ENCODE measurements at places on chromosomes 4 and X.

DNA sequence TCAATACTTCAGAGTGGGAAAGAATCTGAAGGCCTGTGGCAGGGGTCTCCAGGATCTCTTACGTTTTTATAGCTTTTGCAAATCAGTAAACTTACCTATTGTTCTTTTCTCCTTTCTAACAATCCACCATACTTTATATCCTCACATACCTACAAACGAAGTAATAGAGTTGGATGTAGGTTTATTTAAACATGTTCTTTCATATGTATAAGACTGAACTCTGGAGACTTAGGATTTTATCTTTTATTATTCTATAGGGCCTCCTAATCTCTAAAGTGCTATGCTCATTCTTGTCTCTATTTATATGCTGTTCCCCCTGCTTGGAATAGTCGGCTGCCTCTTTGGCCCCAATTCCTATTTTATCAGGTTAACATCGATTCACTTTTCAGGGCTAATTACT, 43.8 kb upstream of the NUDT6 start:
- DNase-seq: no peak

- DNase-seq: no peak
Observed at GRCh38 chr4:159248384-159249178, 145.7 kb downstream of the RAPGEF2 start.

DNA sequence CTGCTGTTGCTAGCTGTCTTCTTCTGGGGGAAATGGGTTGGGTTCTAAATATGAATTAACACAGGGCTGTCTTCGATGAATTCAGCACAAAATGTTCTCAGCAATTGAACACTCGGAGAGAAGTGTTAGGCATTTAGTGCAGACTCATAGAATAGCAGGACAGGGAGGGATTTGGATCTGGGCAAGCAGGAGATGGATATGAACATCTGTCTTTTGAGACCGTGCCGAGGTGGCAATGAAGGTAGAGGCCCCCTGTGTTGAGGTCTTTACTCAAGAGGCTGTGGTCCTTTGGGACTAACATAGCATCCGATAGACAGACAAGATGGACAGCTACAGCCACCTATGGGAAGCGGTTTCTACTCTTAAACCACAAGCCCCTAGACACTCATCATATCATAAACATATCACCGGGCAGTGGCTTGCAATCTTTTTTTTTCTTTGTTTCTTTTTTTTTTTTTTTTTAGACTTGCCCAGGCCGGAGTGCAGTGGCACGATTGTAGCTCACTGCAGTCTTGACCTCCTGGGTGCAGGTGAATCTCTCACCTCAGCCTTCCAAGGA, 6.7 kb downstream of the CD99 start:
- DNase-seq: no peak

DNA sequence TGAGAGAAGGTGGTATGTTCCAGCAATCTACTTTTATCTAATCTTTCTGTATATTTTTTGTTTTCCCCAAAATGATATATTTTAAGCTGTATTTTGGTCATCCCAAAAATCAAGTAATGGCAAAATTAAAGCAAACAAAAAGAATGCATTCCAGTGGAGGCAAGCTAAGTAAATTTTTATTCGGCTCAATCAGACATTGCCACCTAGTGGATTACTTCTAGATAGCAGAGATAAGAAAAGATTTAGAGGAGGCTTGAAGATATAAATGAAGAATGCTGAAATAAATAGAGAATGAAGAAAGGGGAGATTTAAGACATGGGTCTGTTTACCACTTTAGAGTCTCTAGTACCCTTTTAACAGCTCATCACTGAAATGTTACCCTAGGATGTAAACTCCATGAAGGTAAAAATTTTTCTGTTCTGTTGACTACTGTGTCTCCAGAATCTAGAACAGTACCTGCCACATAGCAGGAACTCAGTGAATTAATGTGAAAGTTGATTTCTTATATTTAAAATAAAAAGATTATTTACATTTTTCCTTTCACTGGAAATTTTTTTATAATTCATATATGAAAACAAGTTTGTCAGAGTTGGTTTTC, 110.9 kb upstream of the ANK2 start:
- DNase-seq: no peak

DNA sequence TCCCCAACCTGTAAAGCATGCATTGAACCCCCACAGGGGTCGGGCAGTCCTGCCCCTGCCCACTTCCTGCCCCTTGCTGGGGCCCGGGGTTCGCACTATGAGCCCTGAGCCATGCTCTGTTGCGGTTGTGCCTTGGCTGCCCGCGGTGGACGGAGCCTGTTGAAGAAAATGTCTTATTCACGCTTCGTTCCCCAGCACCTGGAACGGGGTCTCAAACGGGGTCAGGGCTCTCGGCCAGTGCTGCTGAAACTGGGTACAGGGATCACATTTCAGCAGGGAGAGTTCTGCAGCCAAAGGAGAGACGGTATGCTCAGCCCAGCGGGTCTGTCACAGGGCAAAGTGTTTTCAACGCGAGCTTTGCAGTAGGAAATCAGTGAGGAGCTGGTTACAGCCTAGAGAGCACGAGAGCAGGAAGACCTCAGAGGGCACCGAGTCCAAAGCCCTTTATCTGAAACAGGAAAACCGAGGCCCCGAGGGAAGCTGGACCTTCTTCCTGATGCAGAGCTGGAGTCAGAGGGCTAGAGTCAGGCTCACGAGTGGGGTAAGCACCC, 46.3 kb upstream of the AFAP1 start:
- no peak for DNase-seq

DNA sequence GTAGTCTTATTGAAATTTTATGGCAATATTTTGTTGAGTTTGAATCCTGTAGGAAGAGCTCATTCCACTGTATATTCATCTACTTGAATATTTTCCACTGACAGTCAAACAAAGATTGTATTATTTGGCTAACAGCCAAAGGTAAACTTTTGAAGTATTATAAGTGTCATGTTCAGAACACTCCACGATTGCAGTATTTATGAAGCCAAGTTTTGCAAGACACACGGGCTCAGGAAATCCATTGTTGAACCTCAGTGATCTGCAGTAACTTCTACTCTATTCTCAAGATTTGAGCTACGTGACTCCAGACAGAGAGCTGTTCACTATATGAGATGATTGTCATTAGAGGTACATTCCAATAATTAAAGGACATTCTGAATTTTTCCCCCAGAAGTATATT, 302.7 kb upstream of the ADGRL3 start:
- DNase-seq: no peak

DNA sequence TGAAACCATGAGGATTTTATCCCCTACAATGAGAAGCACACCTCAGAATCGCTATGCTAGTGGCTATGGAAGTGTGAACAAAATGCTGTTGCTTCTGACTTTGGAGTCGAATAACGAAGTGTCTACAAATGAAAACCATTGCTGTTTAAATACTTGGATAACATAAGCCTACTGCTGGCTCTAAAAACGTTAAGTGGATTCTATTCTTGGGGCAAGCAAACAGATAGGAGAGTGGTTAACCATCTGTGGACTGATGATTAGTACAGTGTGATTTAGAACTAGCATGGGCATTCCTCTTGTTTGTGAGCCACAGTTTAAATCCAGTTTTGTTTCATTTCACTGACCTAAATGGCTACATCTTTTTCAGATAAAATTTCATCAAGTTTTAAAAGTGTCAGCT, 109.7 kb upstream of the PNPLA4 start:
- DNase-seq: no peak

DNA sequence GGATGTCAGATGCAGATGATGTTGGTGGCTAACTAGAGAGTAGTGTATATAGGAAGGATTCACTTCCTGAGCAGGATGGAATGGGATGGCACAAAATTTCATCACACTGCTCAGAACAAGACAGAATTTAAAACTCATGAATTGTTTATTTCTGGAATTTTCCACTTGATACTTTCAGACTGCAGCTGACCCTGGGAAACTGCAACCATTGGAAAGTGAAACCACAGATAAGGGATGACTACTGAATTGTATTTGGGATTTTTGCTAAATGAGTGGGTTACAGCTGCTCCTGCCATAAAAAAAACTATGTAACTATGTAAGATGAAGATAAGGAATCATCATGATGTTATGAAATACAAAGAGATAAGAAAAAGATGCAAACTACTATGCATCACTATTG, 51.4 kb downstream of the NPY5R start:
- no peak for DNase-seq

GRCh38 chr4:82097504-82097903, 276.3 kb downstream of the HNRNPD start:
- no peak for DNase-seq

DNA sequence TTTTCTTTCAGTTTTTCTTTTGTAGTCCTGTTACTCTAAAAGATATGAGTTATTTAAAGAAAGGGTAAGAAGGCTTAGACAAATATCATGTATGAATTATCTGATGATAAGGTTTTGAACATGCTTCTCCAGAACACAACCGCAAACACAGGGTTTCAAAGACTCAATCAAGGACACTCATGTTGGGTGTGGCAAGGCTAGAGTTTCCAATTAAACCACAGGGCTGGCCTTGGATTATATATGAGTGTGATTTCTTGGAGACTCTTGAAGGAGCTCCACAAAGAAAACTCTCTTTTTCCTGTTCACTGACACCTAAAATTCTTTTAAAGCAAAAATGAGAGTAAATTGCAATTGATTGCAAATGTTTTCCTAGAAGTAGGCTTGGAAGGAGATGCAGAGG, 110.1 kb upstream of the PDLIM3 start:
- DNase-seq: no peak

DNA sequence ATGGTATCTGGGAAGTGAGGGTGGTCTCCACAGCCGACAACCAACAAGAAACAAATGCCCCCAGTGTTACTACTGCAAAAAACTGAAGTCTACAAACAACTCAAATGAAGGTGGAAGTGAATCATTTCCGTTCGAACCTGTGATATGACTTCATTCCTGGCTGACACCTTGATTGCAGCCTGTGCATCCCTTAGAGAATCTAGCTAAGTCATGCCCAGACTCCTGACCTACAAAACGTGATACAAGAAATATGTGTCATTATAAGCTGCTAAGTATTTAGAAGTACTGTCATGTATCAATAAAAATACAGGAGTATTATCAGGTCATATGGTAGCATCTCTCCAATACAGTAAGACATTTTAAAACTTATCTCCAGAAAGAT, 959.7 kb upstream of the LCORL start:
- DNase-seq: no peak

DNA sequence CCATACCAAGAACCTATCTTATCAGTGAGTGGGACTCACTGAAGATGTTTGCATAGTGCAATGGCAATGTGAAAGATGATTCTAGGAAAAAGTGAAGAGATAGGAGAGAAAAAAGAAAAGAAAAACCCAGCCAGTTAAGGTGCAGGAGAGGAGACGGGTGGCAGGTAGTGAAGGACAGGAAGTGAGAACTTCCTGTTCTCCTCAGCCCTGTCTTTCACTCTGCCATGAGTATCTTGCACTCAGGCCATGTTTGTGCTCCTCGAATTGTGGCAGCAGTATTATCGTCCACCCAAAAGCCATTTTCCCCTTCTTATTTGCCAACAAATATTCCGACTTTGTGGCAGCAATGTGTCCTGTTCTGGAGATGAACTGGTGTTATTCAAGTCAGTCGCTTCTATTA, 8.6 kb upstream of the ENPEP start:
- DNase-seq: no peak
